ENCODE measurements at places on chromosomes 3 and 15. TPM values are rescaled to one million over a fixed set of nuclear protein-coding genes. Genes with fewer than 3 reads are reported as not detected.

Gene TLR9
- total RNA-seq: not detected

Gene EBLN2
- total RNA-seq: 0.44 TPM

Gene MME
- not detected for total RNA-seq

Gene P2RY1
- total RNA-seq: 0.50 TPM

Gene CIDEC
- 50.4 TPM for total RNA-seq

Gene CIB2
- total RNA-seq: 25.7 TPM

Gene TMEM108
- not detected for total RNA-seq

Data from A549 treated with Mapracorat at 1 μM for 4 hours (cell line).